Naive thymus-derived CD4-positive, alpha-beta T cell (primary cell): ENCODE measurements at places on chromosomes 3 and 15. TPM values are rescaled to one million over a fixed set of nuclear protein-coding genes. Genes with fewer than 3 reads are reported as not detected.
A peak's percentile ranks its signal among the peaks of the same experiment; 100 is the strongest.

- H3K4me1 ChIP-seq, result no peaks in the 10 kb centered on the region
- DNase-seq, result no peak
- H3K27ac ChIP-seq, result no peak overlapping the region
- no peak overlapping the region for H3K4me3 ChIP-seq
- no peaks in the 10 kb centered on the region for H3K36me3 ChIP-seq
- no peaks in the 10 kb centered on the region for H3K27me3 ChIP-seq
Measured at GRCh38 chr3:64291956-64292355, 66.7 kb upstream of the PRICKLE2 start.

- H3K27ac ChIP-seq, result no peak overlapping the region
- H3K4me1 ChIP-seq, result no peaks in the 10 kb centered on the region
- H3K27me3 ChIP-seq, result no peaks in the 10 kb centered on the region
- no peak overlapping the region for H3K4me3 ChIP-seq
- no peaks in the 10 kb centered on the region for H3K36me3 ChIP-seq
Measured at GRCh38 chr3:106566277-106566676, 697.5 kb upstream of the CBLB start.

GRCh38 chr3:184761075-184761841 is 49.4 kb upstream of the MAGEF1 start:
- H3K27ac ChIP-seq, result no peak overlapping the region
- H3K36me3 ChIP-seq, result no peaks in the 10 kb centered on the region
- H3K4me1 ChIP-seq, result no peaks in the 10 kb centered on the region

GRCh38 chr3:128276577-128277183 is 123.4 kb downstream of the EEFSEC start:
- H3K4me3 ChIP-seq, result no peak overlapping the region
- H3K27ac ChIP-seq, result no peak overlapping the region
- peaks cover 18% of the 10 kb centered on the region for H3K36me3 ChIP-seq
- H3K4me1 ChIP-seq, result no peaks in the 10 kb centered on the region
- no peaks in the 10 kb centered on the region for H3K27me3 ChIP-seq

GRCh38 chr3:157058392-157059071 is 101.4 kb downstream of the CCNL1 start:
- no peaks in the 10 kb centered on the region for H3K27me3 ChIP-seq
- no peaks in the 10 kb centered on the region for H3K4me1 ChIP-seq
- no peaks in the 10 kb centered on the region for H3K36me3 ChIP-seq

DNA sequence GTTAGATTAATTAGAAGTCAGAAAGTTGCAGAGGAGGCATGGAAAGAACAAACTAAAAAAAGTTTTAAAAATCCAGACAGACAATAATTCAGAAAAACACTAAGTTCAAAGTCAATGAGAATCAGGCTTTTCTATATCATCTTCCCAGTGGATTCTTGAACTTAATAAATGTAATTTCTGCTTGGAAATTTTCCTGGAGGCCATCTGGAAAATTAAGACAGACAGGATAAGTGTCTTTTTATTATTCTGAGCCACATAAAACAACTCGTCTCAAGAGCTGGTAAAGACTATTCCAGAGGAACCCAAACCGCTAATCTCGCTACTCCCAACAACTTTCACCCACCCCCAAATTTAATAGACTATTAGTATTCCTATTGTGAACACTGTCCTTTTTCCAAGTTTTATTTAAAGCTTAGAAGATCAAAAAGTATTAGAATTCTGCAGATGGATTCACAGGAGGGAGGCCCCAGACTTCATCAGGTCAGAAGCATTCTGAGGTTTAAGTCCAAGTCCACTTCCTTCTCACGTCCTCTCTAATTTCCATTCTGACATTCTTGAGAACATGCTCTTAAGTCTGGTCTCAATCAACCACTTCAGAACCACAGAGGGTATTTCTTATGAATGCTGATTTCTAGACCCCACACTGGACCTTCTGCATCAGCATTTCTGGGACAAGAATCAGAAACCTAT is 61.3 kb downstream of the ERC2 start:
- no peaks in the 10 kb centered on the region for H3K4me1 ChIP-seq
- H3K27ac ChIP-seq, result no peak overlapping the region
- no peaks in the 10 kb centered on the region for H3K36me3 ChIP-seq
- H3K4me3 ChIP-seq, result no peak overlapping the region
- no peak for DNase-seq

DNA sequence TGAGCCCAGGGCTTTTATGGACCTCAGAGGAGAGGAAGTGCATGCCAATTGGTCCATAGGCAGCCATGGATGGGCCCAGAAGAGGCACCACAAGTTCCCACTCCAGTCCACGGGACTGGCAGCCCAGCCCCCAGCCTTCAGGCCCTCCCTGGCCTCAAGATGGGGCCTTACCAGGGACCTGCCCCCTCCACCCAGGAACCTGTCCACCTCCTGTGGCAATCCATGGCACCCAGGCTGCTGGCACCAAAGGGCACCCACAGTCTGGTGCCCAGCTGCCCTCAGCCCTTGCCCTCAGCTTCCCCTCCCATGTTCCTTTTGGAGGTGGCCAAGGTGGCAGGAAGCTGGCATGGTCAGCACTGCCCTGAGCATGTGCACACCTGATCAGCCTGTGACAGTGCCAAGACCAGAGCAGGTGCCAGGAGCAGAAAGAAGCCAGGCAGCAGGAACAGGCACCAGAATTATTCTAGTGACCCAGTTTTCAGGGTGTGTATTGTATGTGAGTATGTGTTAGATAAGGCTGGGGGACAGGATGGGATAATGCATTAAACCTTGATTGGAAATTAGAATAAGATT is 415.0 kb downstream of the NTRK3 start:
- no peaks in the 10 kb centered on the region for H3K36me3 ChIP-seq
- no peak overlapping the region for H3K27ac ChIP-seq
- no peaks in the 10 kb centered on the region for H3K4me1 ChIP-seq
- H3K4me3 ChIP-seq, result no peak overlapping the region

CASR gene
- not detected for total RNA-seq

- H3K27ac ChIP-seq, result no peak overlapping the region
- peaks cover 3% of the 10 kb centered on the region for H3K27me3 ChIP-seq
- no peaks in the 10 kb centered on the region for H3K4me1 ChIP-seq
- H3K4me3 ChIP-seq, result no peak overlapping the region
- H3K36me3 ChIP-seq, result no peaks in the 10 kb centered on the region
Measured at GRCh38 chr3:40613306-40613705, 88.5 kb downstream of the ZNF621 start.

GRCh38 chr3:139388821-139389551 is 461 bp downstream of the COPB2 start:
- peaks cover 5% of the 10 kb centered on the region for H3K4me1 ChIP-seq
- peak overlapping the region; percentile 93 for H3K27ac ChIP-seq
- peaks cover 11% of the 10 kb centered on the region for H3K36me3 ChIP-seq
- no peak for DNase-seq

FHIT gene
- total RNA-seq, result 230 TPM

- no peaks in the 10 kb centered on the region for H3K36me3 ChIP-seq
- H3K27me3 ChIP-seq, result no peaks in the 10 kb centered on the region
- DNase-seq, result no peak
- no peak overlapping the region for H3K4me3 ChIP-seq
Measured at GRCh38 chr15:100103828-100104227, 237.9 kb downstream of the ADAMTS17 start.

DNA sequence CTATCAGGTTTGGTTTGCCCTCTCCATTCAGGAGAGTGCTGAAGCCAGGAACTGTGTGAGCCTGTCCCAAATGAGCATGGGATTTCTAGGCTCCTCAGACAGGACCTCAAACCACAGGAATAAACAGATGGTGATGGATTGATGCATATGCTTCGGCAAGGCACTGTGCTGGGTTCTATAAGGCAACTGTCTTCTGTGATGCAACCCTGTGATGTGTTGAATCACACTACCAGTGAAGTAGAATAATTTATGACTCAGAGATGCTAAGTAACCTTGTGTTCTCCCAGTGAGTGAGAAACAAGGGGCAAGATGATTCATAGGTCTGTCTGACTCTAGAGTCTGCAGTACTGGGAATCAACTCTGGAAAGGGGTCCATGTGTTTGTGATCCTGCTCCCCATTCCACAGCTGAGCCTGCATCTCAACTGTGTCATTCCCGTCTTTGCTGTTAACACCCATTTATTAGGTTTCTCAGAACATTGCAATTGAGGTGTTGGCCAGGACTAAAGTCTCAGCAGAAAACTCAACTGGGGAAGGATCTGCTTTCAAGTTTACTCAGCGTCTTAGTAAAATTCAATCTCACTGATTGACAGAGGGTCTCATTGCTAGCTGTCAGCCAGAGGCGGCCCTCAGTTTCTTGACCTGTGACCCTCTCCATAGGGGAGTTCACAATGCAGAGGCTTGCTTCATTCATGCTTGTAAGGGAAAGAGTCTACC is 510.1 kb upstream of the CFAP20DC start:
- no peaks in the 10 kb centered on the region for H3K4me1 ChIP-seq
- H3K27me3 ChIP-seq, result no peaks in the 10 kb centered on the region
- no peak overlapping the region for H3K4me3 ChIP-seq
- H3K27ac ChIP-seq, result no peak overlapping the region
- no peak for DNase-seq

DNA sequence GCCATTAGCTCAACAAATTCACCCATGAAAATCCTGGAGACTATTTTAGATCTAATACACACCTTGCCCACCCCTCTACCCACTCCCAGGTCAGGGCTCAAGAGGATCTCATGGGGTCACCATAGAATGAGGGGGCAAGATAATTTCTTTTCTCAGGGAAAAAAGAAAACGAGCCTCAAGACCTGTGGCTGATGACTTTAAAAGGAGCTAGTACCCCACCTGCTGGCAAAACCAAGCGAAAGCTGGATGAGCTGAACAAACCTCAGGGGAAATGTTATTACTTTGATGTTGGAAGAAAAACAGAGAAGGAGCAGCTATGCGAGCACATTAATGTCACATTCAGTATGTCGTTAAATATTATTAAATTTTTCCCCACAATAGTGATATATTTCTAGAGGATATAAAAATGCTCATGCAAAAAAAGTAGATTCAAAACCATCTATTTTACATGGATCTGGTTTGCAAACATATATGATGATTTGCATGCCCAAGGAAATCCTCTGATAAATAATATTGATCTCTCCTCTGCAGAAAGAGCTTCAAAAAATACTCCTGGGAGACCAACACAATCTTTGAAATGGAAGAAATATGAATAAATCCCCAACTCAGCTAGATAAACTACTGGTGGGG is 37.7 kb downstream of the PLD1 start:
- peak; percentile 35 for DNase-seq
- H3K27me3 ChIP-seq, result no peaks in the 10 kb centered on the region
- no peaks in the 10 kb centered on the region for H3K4me1 ChIP-seq
- H3K4me3 ChIP-seq, result no peak overlapping the region
- no peaks in the 10 kb centered on the region for H3K36me3 ChIP-seq

STRA6 gene
- not detected in 2 replicates for total RNA-seq

RTP1 gene
- not detected for total RNA-seq

LRTM1 gene
- not detected in 2 replicates for total RNA-seq

GRCh38 chr15:30923429-30923828 is 19.7 kb downstream of the FAN1 start:
- no peak overlapping the region for H3K4me3 ChIP-seq
- no peaks in the 10 kb centered on the region for H3K4me1 ChIP-seq
- DNase-seq, result no peak

DNA sequence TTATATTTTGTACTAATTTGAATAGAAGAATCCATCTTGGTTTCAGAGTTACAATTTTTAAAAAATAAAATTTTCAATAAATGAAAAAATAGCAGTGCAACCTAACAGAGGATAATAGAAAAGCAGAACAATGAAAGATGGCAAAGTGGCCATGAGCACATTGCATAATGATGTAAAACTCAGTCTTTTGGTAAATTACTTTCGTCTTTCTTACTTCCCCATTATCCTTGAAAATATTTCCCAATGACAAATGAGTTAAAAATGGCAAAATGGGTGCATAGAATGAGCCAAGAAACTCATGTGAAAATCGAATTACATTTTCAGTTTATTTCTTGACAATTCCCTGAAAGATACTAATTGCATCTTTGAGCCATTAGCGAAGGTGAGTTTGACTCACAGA is 236.4 kb downstream of the CDIN1 start:
- no peak overlapping the region for H3K27ac ChIP-seq
- H3K4me1 ChIP-seq, result no peaks in the 10 kb centered on the region
- H3K27me3 ChIP-seq, result no peaks in the 10 kb centered on the region
- no peaks in the 10 kb centered on the region for H3K36me3 ChIP-seq
- no peak for DNase-seq

DNA sequence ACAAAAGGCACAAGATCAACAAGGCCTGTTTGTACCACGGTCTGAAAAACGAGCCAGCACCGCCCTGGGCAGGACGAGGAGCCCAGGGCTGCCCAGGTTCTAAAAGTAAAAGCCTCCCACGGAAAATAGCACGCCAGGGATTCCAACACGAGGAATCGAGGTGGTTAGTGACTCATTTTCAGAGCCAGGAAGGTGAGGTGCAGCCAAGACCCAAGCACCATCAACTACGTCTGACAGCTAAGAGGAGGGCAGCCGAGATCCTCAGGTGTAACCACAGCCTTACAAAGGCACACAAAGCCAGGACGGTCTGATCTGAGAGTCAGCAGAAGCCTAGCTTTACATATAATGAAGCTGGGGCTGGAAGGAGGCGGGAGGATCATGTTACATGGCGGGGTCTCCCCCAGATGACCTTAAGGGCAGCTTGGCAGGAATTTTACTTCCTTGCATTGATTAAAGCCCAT is 52.5 kb downstream of the ATP10A start:
- H3K36me3 ChIP-seq, result no peaks in the 10 kb centered on the region
- peak overlapping the region; percentile 64 for H3K27ac ChIP-seq
- peak; percentile 61 for DNase-seq
- H3K4me1 ChIP-seq, result peaks cover 52% of the 10 kb centered on the region
